ENCODE measurements at places on chromosomes 3 and 15.

- DNase-seq = no peak
Observed at GRCh38 chr3:148173851-148174250, 523.9 kb upstream of the AGTR1 start.

- DNase-seq = no peak
Observed at GRCh38 chr3:54847361-54847760, 80.5 kb downstream of the LRTM1 start.

- no peak for DNase-seq
Observed at GRCh38 chr3:126375835-126376331, 18.7 kb upstream of the KLF15 start.

- no peak for DNase-seq
Observed at GRCh38 chr3:50657407-50657806, 17.3 kb upstream of the DOCK3 start.

DNA sequence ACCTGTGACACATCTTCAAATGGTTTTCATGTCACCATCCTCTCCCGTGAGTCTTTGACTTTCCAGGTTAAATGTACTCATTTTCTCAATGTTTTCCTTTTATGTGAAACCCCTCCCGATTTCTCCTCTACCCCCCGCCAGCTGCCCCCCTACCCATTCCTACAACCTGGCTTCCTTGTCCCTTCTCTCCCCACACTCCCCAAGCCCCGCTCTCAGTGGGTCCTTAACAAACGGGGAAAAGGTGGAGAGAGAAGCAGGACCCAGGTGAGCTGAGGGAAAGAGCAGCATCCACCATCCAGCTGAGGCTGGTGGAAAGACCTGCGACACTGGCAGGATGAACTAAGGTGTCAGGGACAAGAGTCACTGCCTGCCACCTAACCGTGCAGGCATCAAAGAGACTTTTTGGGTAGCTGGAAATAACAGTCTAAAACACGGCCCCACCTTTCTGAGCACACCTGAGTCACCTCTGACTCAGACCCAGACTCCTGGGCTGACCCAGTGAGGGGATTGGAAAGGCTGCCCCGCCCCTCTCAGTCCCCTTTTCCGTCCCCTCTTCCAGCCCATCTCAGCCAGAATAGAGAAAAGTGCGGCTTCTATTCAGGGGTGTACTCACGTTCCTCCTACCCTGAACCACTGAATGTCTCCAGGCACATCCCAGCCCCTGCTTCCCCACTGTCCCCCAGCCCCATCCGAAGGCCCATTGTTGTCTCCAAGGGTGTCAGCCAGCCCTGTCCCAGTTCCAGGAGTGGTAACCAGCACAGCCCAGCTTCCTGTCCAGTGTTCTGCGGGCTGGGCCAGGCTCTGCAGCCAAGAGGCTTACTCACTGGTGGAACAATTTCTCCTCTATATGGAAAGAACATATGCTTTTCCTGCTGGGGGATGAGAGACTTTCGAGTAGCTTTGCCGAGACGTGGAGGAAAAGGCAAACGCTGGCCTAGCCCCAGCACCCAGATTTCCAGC, 20.4 kb downstream of the ISG20 start:
- no peak for DNase-seq

- DNase-seq = no peak
Observed at GRCh38 chr15:55588815-55589115, 620 bp upstream of the PYGO1 start.

DNA sequence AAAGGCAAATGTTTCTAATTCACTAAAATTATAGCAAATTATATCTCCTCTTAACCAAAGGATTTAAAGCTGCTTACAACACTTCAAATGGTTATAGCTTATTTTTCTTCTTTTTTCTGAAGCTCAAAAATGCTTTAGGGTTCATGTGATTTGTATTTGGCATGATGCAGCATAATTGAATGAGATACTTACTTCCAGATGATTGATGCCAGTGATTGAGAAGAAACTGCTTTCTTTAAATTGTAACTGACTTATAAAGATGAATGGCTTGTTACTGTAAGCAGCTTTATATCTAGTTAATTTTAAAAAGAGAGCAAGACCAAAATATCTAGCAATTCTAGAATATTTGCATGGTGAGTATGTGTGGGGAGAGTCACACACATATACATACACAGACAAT, 270.7 kb upstream of the THRB start:
- no peak for DNase-seq

DNA sequence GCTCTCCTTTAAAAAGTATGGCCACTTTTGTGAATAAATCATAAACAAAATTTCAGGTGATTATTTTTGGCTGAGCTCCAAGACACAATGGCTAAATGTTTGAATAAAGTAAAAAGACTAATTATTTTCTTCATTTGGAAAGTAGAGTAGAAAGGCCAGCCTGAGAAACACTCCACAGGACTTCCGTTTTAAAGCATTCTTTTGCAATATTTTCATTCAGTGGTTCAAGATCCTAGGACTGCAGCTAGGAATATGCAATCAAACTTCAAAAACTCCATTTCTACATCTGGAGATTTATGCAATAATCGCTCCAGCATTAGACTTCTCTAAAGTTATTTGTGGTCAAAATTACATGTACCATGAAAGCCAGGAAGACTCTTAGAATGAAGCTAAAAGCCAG, 62.8 kb downstream of the MECOM start:
- DNase-seq = no peak

GRCh38 chr15:89098281-89098680, 10.0 kb downstream of the ABHD2 start:
- no peak for DNase-seq

DNA sequence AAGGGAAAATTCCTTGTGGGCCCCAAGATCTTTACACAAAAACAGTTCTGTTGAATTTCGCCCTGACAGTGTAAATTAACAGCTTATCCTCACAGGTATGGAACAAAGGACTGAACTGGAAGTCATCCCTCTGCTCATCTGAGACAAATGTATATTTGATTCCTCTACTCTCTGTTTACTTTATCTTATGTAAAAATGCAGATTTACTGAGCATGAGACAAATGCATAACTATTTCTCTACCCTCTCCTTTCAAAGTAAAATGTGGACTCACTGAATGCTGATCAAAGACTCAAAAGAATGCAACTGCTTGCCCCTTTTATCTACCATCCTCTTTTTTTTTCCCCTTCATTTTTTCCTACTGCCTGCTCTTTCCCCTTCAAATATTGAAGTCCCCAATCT, 98.6 kb upstream of the CRBN start:
- DNase-seq = no peak

GRCh38 chr3:30231277-30232141, 374.9 kb upstream of the TGFBR2 start:
- DNase-seq = no peak

- DNase-seq = no peak
Observed at GRCh38 chr15:84057714-84058331, 177.8 kb upstream of the GOLGA6L4 start.

- DNase-seq = no peak
Observed at GRCh38 chr15:74422652-74423430, 10.9 kb downstream of the SEMA7A start.

DNA sequence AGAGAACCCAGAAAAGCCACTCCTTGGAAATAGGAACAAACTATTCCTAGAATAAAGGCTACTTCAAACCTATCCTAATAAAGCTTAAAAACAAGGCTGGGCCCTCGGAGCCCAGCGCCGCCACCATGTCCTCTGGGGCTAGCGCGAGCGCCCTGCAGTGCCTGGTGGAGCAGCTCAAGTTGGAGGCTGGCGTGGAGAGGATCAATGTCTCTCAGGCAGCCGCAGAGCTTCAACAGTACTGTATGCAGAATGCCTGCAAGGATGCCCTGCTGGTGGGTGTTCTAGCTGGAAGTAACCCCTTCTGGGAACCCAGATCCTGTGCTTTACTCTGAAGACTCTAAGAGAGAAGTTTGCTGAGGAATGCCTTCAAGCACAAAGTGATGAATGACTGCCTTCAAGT, 63.2 kb downstream of the ADAM10 start:
- DNase-seq = no peak

DNA sequence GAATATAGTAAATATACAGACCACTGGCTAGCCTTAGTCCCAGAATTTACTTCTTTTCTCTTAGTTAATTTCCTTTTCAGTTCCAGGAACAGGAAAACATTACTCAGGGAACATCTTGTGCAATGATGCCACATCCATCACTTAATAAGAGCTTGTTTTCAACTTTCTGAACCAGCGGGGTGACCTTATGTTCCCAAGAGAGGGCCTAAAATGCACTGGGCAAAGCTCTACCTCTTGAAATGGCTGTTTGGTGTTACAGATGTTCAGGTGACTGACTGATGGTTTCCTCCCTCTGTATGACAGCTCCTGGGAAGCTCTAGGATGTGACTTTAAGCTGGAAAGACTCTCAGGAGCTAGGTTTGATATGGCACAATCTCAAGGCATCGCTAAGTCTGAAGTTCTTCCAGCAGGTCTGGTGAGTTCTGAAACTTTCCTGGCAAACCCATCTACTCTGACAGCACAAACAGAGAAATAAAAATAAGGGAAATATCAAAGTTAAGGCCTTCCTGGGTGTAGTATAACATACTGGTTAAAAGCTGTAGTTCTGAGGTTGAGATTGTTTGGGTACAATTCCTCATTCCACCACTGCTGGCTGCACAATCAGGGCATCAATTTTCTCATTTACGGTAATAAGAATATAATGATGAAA, 98.6 kb downstream of the ZIC1 start:
- DNase-seq = no peak

GRCh38 chr3:37545479-37545878, 316.2 kb upstream of the CTDSPL start:
- DNase-seq = no peak

DNA sequence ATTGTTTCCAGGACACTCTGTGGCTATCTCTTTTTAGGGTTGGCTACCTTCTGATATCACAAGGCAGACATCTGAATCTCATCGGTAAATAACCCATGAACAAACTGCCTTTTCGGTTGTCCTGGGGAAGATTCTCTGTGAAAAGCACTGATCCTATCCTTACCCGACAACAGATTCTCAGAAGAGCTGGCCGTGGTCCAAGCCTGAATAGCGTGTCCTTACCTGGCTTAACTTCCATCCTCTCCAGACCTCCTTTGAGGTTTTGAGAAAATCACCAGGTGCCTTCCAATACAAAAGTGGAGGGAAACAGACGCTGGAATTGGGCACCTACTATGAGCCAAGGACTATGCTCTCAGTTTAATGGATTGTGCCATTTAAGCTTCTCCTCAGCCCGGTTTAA, 87.4 kb upstream of the ARHGEF3 start:
- no peak for DNase-seq

DNA sequence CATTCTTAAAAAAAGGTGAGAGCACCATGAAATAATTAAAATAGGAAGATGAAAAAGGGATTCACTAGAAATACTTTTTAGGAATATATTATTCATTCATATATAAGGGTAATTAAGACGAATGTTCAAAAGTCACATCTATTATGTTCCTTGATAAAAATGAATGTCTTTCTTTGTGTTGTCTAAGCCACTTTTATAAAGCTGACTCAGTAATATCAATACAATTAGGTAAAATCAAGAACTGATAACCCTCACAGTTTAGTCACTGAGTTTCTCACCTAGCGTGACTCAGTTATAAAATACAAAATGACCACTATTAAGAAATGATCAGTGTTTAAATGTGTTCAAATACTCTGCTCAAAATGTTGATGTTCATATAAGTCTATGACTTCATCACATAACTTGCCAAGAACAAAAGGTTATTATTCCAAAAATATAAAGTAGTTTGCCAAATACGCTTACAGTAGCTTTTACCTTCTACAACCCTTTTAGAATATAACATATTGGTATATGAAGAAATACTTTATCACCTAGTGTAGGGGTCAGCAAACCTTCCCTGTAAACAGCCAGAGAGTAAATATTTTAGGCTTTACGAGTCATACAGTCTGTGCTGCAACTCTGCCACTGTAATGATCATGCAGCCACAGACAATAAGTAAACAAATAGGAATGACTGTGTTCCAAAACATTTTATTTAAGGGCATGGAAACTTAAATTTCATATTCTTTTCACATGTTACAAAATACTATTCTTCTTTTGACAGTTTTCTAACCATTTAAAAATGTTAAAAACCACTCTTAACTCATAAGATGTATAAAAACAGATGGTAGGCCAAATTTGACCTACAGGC, 369.8 kb downstream of the TBC1D5 start:
- DNase-seq = no peak

- DNase-seq = no peak
Observed at GRCh38 chr15:72009222-72009621, 108.7 kb downstream of the MYO9A start.

DNA sequence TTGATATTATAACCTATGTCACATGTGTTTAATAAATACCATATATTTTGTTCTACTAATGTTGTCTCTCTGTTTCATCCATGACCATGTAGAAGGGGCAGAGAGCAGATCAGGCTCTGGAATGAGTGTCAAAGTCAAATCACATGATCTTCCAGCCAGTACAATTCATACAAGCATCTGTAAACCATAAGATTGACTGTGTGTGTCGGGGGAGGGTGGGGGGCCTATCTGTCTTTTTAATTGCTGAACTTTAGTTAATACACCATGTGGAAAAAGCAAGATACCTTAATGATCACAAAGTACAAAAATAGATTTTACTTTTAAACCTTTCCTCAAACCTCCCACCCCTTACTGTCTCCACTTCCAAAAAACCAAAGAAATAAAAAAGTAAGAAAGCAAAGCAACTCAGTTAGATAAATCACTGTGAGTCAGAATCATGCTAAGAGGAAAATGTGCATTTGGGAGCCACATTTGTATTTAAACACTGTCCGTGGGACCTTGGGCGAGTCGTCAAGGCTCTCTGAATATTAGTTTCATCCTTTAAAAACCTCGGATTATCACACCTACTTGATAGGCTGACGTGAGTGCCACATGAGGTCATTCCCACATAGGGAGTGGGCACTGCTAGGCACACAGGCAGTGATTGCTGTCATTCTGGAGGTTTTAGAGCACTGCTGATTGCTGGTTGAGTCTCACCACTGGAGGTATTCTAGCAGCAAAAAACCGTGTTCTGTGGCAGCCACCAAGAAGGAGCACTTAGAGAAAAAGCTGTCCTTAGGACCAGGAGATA, 21.0 kb upstream of the POLR2M start:
- no peak for DNase-seq

GRCh38 chr3:72977060-72977808, 19.4 kb upstream of the PPP4R2 start:
- no peak for DNase-seq

DNA sequence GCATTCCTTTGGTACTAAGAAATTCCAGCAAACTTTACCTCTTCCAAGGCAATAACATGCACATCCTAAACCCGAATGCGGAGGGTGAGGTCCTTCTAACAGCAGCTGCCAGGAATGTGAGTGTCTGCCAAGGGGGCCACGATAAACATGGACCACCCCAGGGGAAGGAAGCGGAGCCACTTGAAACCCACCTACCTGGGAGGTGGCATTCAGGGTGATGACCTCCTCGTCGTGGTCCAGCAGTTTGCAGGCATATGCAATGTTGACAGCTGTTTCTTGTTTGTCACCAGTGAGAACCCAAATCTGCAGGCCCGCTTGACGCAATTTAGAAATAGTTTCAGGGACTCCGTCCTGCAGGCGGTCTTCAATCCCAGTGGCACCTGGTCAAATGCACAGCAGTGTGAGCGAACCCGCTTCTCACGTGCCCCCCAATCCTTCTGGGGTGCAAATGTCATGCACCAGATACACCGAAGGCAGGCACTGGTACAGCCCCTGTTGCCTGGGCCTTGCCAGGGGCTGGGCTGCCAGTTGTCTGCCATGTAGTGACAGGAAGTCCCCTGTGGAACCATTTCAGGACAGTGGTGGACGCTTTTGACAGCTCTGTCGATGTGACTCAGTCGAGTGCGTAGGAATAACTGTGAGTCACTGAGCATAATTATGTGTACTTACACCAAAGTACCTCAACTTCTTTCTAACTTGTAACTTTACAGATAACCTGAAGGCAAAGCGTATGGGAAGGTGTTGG, 161.2 kb downstream of the ATP10A start:
- DNase-seq = no peak

All from stimulated activated CD4-positive, alpha-beta T cell treated with anti-CD3 and anti-CD28 coated beads, Interleukin-1b, Interleukin-23, amount 100 ng/mL, for 1 hour (primary cell).